ENCODE measurements at places on chromosomes 6 and 20. TPM values are rescaled to one million over a fixed set of nuclear protein-coding genes. Genes with fewer than 3 reads are reported as not detected.

Gene NT5E
- polyA plus RNA-seq = 5.8 TPM

Gene DEFB121
- polyA plus RNA-seq = not detected

Gene PI3
- 61.0 TPM for polyA plus RNA-seq

Gene MAP7
- polyA plus RNA-seq = 18.4 TPM

Gene HS3ST5
- polyA plus RNA-seq = not detected

Gene COL10A1
- not detected for polyA plus RNA-seq

Gene SLA2
- 1.3 TPM for polyA plus RNA-seq

Gene TXLNB
- 1.0 TPM for polyA plus RNA-seq

Gene LKAAEAR1
- polyA plus RNA-seq = not detected

Gene ITPA
- 60.3 TPM for polyA plus RNA-seq

DNA sequence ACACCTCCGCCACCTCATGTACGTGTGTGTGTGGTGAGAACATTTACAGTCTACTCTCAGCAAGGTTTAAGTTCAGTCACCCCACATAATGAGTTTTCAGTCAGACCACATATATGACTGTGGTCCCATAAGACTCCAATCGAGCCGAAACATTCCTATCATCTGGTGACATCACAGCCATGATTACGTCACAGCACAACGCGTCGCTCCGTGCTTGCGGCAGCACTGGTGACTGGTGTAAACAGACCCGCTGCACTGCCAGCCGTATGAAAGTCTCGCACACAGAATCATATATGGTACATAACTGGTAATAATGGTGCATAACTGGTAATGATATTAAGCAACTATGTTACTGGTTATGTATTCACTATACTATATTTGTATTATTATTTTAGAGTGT lies 150.7 kb downstream of the DLL1 start:
- no peak for DNase-seq

DNA sequence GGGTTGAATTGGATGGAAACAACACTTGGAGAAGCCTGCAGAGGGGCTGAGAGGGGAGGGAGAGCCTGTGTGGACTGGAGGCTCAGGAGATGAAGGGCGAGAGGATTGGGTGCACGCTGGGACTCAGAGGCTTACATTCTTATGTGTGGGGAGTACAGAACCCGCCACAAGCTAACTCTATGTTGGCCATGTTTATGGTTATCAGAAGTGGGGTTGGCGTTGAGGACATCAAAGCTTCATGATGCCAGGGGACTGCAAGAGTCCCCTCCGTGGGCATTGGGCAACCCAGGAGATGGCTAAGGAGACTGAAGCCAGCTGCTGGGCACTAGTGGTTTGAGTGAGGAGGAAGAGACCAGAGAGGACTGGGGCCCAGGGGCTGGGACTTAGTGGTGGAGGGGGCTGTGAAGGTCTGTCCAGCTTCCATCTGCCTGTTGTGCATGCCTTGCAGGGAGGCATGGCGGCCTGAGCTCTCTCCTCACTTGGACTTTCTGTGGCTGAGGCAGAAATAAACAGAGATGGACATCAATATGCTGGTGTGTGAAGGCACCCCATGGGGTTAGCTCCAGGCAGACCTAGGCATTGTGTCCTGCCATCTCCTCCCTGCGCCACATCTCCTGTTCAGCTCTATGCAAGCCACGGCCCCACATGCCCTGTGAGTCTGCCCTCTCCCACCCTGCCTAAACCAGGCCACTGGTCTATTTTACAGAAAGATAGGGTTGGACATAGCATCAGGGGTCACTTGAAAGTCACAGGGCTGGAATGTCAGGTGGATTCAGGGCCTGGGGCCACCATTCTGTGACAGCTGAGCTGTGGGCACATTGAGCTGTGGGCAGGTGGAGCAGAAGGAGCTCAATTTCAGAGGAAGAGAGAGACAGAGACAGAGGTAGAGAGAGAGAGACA lies 61.6 kb downstream of the PHACTR3 start:
- DNase-seq = no peak

- peak; percentile 53 for DNase-seq
Measured at GRCh38 chr20:45336530-45337366, 11.5 kb downstream of the SDC4 start.

GRCh38 chr6:143707697-143708096 lies 29.9 kb downstream of the PHACTR2 start:
- DNase-seq = no peak

DNA sequence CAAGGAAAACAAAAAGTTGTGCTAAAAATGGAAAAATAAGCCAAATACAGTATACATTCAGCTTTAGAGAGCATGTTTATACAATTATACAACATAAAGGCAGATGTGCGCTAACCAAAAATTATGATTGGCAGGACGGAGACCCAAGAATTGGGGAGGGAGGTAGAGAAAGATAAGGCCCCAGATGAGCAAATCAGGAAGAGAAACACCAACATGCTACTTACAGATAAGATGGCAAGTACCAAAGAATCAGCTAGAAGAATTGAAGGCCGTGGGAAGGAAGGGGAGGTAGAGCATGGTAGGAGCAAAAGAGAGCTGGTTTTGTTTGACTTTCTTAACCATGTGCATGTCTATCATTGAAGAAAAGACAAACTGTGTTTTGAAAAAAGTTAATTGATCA lies 45.4 kb downstream of the PRND start:
- no peak for DNase-seq

DNA sequence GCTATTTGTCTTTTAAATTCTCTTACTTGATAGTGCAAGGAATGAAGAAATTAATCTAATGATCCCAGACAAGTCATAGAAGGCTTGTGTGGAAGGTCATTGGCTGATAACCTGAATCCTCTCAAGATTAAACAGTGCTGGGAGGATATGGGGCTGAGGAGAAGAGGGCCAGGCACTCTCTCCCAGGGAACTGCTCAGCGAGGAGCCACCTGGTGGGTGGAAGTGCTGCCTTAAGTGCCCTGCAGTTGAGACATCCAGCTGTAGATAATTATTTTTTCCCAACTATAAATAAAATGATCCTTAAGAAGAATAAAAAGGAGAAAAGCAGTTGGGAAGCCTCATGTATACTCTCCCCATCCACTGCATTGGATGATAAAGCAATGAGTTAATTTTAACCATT lies 47.9 kb downstream of the BTBD3 start:
- DNase-seq = no peak

- DNase-seq = no peak
Measured at GRCh38 chr6:26404546-26404945, 2.5 kb downstream of the BTN3A1 start.

- no peak for DNase-seq
Measured at GRCh38 chr6:159116343-159116742, 52.9 kb upstream of the FNDC1 start.

- no peak for DNase-seq
Measured at GRCh38 chr6:125346201-125346925, 44.6 kb upstream of the HDDC2 start.

- no peak for DNase-seq
Measured at GRCh38 chr6:75363304-75363703, 78.7 kb upstream of the TMEM30A start.

- DNase-seq = no peak
Measured at GRCh38 chr6:106628658-106629102, 618 bp downstream of the RTN4IP1 start.

- no peak for DNase-seq
Measured at GRCh38 chr6:26545627-26546026, 7.5 kb downstream of the HMGN4 start.

DNA sequence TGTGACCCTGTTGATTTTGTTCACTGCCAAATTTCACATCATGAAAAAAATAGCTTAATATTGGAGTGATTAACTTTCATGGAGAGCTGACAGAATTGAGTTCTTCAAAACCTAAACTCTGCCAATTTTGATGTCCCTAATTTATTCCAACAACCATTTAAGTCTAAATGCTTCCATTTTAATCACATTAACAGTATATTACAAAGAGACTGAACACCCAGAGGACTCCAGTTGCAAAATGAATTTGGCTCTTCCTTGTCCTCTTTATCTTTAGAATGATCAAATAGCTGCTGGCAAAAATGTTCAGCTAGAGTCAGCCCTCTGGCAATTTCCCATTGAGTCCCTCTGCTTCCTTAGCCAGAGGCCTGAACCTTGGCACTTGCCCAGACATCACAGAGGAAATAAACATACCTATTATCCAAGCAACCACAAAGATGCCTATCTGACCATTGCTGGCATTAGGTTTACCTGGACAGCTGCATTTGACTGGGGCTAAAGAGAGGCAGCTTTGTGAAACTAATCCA lies 299.0 kb upstream of the STXBP5 start:
- DNase-seq = peak; percentile 24

- no peak for DNase-seq
Measured at GRCh38 chr20:3796477-3797225, 541 bp downstream of the CDC25B start.

DNA sequence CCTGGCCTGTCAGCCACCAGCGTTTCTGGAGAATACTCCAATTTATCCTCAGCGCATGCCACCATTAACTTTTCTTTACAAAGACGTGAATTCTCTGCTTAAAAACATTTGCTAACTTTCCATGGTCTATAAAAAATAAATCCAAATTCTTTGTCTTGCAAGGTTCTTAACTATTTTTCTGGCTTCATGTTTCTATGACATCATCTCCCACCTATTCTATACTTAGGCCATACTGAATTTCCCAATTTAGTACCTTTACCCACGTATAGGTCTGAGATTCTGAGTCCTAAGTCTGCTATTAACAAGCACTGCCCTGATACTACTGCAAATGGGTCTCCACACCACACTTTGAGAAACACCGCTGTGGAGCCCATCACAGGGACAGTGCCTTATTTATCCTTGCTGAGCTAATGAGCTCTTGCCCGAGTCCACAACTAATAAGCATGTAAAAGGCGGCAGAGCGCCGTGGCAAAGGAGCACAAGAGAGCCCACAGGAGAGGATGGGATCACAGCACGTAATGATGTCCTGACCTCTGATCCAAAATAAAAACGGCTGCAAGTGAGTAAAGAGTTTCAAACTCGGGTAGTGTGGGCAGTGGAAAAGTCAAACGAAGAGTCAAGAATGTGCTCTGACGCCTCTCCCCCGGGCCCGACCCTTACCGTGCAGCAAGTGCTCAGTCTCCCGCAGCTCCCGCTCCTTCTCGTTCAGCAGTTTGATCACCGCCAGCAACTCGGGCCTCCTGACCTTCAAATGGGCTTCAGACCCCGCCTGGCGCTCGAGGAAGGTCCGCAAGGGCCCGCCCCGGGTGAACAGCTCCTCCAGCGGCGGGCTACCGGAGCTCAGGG lies 519 bp downstream of the MTRF1L start:
- peak; percentile 32 for DNase-seq

GRCh38 chr6:82904860-82905259 lies 160.8 kb downstream of the UBE3D start:
- no peak for DNase-seq

GRCh38 chr6:10558565-10558964 lies 37.4 kb downstream of the GCNT2 start:
- DNase-seq = peak; percentile 37

GRCh38 chr6:57313009-57313408 lies 4.4 kb upstream of the PRIM2 start:
- DNase-seq = no peak

- DNase-seq = no peak
Measured at GRCh38 chr6:118656847-118657451, 5.6 kb upstream of the CEP85L start.

GRCh38 chr6:119542037-119542436 lies 192.5 kb upstream of the MAN1A1 start:
- no peak for DNase-seq

DNA sequence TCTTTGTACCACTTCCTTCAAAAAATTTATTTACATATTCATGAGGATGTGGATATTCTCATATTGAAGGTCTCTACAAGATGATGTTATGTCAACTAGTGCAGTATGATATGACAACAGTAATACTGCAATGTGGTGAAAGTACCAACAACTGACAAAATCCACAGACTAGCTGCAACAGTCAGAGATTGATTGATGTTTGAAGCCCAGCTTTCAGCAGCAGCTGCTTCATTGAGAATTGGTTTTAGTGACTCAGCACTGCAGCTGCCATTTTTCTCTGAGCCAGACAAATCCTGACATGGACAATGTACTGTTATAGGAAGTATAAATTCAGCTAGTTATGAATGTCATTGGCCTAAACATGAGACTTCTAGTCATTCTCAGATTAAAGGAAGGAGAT lies 53.8 kb downstream of the PKIB start:
- no peak for DNase-seq

DNA sequence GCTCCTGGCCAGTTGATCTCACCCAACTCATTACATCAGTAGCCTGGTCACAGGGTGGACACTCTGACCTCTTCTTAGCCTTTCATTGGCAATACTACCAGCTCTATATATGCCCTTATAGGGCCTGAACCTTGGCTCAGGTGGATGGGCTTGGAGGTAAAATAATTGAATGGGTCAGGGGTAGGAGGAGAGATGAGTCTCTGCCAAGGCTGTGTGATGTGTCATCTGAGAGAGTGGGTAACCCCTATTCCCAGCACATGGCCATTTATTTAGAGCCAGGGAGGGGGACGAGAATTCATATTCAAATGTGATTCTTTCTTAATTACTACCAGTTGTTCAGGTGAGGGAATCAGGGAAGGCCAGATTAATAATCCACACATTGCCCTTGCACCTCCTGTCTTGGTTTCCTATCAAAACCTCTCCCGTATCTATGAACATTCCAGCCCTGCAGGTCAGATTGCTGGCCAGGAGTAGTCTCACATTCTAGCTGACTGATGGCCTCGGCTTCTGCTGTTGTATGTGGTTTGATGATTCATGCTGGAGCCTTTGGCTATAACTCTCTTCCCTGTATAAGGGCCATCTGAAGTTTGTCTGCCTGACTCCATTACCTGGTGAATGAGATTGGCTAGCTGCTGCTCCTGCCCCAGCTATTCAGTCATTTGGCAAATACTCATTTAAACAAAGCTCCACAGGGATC lies 13.4 kb downstream of the C20orf173 start:
- DNase-seq = no peak

GRCh38 chr6:152554851-152555250 lies 82.3 kb downstream of the SYNE1 start:
- DNase-seq = no peak

- DNase-seq = no peak
Measured at GRCh38 chr6:45415315-45415714, 37.6 kb upstream of the SUPT3H start.

- no peak for DNase-seq
Measured at GRCh38 chr6:4820704-4821276, 44.6 kb downstream of the CDYL start.

Measured in small intestine (tissue), 16 donors.